Ascending aorta (tissue), 2 donors: ENCODE measurements at places on chromosomes 2 and 18. TPM values are rescaled to one million over a fixed set of nuclear protein-coding genes. Genes with fewer than 3 reads are reported as not detected.

DNA sequence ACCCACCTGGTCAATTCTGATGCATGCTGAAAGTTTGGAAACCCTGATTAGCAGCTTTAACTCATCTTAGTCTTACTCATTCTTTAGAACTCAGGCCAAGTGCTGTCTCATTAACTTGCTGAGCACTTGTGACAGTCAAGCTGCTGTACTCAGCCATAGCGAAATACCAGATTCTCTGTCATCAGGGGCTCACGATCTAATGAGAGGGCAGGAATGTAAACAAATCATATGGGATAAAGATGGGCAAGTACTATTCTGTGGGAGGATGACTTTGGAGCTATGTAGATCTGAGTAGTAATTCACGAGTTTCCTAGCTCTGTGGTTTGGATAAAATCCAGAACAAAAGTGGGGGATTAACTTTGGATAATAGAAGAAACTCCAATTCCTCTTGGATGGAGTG is 376.6 kb downstream of the HRH4 start:
- H3K4me3 ChIP-seq = no peak overlapping the region
- H3K27ac ChIP-seq = no peak overlapping the region
- H3K4me1 ChIP-seq = no peaks in the 10 kb centered on the region
- H3K27me3 ChIP-seq = no peaks in the 10 kb centered on the region

DNA sequence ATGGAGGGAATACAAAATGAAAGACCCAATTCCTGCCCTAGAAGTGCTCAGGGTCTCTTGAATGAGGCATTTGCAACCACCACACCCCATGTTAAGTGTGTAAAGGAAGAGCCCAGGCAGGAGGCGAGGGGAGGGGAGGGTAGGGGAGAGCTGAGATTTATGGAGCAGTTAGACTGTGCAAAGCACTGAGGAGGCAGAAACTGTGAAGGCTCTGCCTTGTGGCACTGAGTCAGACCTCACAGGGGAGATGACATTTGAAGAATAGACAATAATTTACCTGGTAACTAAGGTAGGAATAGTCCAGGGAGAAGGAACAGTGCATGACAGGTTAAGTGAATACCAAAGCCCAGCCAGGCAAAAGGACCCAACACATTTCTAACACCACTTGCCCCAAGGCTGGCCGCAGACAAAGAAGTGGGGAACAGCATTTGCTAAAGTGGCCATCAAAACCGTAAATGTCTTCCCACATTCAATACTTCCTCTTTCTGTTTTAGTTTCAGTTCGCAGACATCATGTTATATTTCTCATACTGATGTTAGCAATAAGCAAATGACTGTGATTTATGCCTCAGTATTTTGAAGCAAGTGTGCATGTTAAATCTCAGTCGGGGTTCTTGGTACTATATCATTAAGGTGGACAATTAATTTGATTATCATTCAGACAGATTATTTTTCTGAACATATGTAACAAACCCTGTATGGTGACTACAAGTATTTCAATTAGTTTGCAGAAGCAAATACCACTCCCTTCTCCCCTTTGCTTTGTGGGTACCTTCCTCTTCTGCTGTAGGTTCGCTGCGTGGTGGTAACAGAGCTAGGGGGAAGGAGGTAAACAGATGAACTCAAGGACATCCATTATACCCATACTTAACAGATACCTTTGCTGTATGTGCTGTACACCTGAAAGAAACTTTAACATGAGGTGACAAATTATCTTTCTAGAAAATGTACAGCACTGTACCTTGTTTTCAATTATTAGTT is 27.5 kb downstream of the CDH20 start:
- DNase-seq = no peak

- H3K27ac ChIP-seq = no peak overlapping the region
- DNase-seq = no peak
- no peaks in the 10 kb centered on the region for H3K27me3 ChIP-seq
- H3K4me1 ChIP-seq = no peaks in the 10 kb centered on the region
- H3K36me3 ChIP-seq = no peaks in the 10 kb centered on the region
Observed at GRCh38 chr2:170185319-170185718, 7.4 kb downstream of the MYO3B start.

Gene GPR155
- 1.8 TPM for total RNA-seq

Gene SULT1C4
- total RNA-seq = 11.0 TPM

Gene CCDC121
- 8.0 TPM for total RNA-seq

GRCh38 chr2:135011633-135012032 is 35.6 kb downstream of the MAP3K19 start:
- H3K27ac ChIP-seq = no peak overlapping the region
- H3K27me3 ChIP-seq = no peaks in the 10 kb centered on the region
- no peak for DNase-seq
- no peak overlapping the region for H3K4me3 ChIP-seq

- H3K4me3 ChIP-seq = no peak overlapping the region
- no peak overlapping the region for H3K27ac ChIP-seq
- H3K4me1 ChIP-seq = peaks cover 19% of the 10 kb centered on the region
- H3K27me3 ChIP-seq = no peaks in the 10 kb centered on the region
- DNase-seq = no peak
- H3K36me3 ChIP-seq = peaks cover 36% of the 10 kb centered on the region
Observed at GRCh38 chr18:63363951-63364350, 3.1 kb downstream of the KDSR start.

GRCh38 chr2:118856978-118857676 is 9.7 kb upstream of the EN1 start:
- no peak overlapping the region for H3K27ac ChIP-seq
- H3K36me3 ChIP-seq = no peaks in the 10 kb centered on the region
